Stimulated activated CD4-positive, alpha-beta T cell treated with anti-CD3 and anti-CD28 coated beads, Interleukin-1b, Interleukin-23, amount 100 ng/mL, for 1 hour (primary cell): ENCODE measurements at places on chromosomes 4 and X.

- DNase-seq: no peak
Observed at GRCh38 chr4:166301266-166301665, 428.2 kb downstream of the TLL1 start.

- DNase-seq: no peak
Observed at GRCh38 chrX:25175743-25176142, 160.0 kb upstream of the ARX start.

DNA sequence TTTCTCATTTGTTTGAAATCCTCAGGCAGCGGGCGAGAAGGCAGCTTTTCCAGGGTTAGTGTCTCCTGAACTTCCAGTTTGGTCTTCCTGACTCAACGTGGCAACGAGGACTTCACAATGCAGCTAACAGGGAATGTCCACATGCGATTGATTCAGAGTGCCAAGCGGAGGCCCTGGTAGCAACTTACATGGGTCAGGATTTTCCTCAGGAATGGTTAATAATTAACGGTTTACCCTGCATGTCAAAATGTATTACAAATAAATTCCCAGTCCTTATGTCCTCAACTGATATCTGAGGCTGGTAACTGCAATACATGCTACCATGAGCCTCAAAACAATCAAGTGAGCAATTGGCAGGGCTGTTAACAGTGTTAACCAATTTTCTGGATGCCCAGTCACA is 67.2 kb downstream of the MAP3K15 start:
- DNase-seq: no peak

GRCh38 chrX:108064613-108065012 is 19.7 kb downstream of the VSIG1 start:
- no peak for DNase-seq
